Retinal pigment epithelial cell (primary cell): ENCODE measurements at places on chromosomes 6 and 20.

- no peak for DNase-seq
Measured at GRCh38 chr6:79665725-79666551, 34.8 kb downstream of the SH3BGRL2 start.

GRCh38 chr6:43847741-43848630 lies 78.0 kb downstream of the VEGFA start:
- DNase-seq: no peak

DNA sequence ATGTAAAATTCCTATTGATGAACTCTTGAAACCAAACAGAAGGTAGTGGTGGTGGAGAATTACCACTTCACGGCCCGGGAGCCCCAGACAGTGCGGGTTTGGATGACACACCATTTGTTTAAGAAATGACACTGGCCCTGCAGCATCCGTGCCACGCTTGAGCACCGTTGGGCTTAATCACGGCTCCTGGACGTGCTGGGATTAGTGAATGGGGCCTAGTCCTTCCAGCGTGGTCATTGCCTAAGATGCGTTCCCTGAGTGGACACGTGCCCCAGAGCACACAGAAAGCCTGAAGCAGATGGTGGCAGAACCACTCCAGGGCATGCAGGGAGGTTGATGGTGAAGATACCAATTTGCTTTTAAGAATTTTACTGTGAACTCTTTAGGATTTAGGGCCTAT lies 14.5 kb downstream of the STX16 start:
- no peak for DNase-seq

DNA sequence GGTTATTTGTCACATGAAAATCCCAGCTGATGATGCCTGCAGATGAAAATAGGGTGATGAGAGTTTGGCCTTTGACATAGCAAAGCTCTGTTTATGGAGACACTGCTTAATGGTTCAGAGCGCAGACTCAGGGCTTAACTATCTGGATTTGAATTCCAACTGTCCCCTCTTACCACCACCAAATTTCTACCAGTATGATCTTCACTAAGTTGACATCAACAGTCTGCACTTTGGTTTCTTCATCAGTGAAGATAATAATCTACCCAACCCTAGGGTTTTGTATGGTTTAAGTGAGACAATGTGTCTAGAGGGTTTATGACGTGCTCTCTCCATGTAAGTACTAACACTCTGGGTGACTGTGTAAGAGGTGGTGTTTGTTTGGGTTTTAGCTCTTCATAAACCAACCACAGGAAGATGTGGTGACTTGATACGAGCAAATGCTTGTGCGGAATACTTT lies 151.4 kb upstream of the TNFAIP3 start:
- DNase-seq: no peak

DNA sequence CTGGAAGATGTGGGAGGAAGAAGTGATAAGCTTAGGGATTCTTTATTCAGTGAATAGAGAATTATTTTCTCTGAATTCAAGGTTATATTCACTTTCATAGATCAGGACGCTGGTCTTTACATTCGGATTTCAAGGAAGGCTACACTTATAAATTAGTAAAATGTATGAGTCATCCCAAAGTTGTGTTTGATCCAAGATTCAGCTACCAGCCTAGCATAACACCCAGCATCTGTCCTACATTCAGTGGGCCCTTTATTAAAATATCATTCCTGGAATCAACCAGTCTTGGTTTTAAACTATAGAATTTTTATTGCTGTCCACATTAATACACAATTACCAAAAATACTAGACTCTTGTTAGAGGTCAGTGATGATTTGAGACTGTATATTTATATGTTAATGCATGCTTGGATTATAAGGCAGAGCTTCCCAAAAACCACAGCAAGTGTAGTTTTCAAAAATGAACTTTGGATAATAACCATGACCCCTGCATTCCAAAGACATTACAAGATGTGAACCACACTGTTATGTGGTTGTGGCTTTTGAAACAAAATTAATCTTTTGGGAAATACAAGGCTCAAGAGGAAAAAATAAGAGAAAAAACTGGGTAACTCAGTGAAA lies 210.7 kb upstream of the CNR1 start:
- DNase-seq: peak; percentile 63

DNA sequence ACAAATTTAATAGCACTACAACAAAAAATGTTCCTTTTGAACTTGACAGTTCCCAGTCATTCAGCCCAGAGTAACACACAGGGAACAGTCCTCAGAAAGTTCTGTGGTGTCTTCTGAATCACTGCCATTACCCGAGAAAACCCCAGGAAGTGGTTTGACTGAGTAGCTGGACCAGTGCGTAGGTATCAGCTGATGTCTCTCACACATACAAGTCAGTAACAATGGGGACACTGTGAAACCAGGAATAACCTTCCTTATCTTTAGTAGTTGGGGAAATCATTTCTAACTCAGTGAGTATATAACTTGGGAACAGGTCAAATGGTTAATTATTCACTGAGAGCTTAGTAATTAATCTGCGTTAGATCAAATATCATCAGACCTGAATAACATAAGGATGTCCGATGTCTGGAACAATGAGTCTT lies 73.1 kb downstream of the HIVEP2 start:
- DNase-seq: peak; percentile 90

- DNase-seq: no peak
Measured at GRCh38 chr6:112804638-112805330, 457.7 kb downstream of the RFPL4B start.

DNA sequence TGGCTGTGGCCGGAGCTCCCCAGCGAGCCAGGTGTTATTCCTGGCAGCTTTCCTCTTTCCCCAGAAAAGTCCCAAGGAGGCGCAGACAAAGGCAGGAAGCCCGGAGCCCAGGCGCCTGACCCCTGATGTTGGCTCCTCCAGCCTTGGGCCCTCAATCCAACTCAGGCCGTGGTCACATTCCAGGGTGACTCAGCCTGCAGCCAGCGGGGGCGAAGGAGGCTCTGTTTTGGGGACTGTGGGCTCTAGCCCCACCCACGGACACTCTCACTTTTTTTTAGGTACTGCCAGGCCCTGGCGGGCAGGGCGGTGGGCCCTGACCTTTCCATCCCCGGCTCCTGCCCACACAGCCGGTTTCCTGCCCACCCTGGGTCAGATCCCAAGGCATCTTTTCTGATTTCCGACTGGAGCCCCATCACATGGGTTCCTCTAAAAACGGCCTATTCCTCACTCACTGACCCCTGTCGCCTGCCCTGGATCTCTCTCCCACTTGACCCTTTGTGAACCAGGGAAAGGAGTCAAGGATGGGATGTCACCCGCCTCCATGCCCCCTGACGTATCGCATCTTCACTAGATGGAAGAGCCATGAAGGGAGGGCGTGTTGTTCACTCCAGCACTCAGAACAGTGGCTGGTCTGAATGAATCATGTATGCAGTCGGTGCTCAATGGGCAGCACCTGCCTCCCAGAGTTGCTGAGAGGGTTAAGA lies 5.5 kb downstream of the PTGIS start:
- DNase-seq: peak; percentile 39

DNA sequence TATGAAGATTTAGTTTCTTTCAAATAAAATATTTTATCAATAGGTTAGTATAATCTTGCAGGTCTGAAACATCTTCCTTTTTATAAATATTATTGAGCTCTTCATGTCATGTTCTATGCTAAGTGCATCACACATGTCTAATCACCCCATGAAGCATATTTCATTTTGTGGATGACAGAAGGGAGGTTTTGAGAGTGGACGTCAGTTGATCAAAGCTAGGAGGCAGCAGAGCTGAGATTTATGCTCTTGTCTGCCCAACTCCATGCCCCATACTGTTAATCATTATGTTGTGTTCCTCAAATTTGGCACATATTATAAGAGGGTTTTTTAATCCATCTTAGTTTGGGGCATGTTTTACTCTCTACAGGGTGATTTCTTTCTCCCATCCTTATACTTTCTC lies 22.7 kb downstream of the DSE start:
- no peak for DNase-seq

DNA sequence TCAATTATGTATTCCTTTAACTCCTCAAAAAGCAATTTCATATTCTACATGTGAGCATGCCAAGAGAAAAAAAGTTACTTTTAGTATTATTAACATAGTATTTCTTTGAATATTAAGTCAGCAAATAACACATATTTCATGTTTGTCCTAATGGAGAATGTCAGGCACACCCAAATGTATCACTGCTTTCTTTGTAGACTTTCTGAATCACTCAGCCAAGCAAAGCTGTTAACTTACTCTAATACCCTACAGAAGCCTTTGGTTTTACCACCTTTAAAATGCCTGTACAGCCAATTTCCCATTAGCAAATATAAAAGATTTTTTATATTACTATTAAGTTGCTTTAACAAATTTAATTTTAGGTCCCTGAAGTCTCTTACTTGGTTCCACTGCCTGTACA lies 23.8 kb downstream of the FRK start:
- no peak for DNase-seq

GRCh38 chr6:111683749-111684267 lies 78.1 kb upstream of the TRAF3IP2 start:
- DNase-seq: no peak

- DNase-seq: no peak
Measured at GRCh38 chr20:44157061-44157460, 29.9 kb downstream of the JPH2 start.
